Activated T-cell treated with anti-CD3 and anti-CD28 coated beads for 24 hours (primary cell): ENCODE measurements at places on chromosomes 3 and 15.

DNA sequence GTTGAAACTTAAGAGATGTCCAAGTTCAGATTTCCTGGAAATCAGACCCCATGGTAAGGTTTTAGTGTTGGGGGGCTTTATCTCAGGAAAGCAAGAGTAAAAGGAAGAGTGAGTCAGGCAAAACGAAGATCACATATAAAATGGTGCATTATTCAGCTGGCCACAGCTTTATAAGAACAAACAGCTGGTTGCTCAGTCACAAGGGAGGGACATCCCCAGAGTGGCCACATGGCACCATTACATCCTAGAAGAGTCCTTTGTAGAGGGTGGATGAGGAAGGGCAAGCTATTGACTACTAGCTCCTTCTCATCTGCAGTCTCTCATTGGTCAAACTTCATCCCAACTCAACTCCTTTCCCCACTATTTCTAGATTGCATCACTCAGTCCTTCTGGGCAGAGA is 68.3 kb upstream of the COL8A1 start:
- DNase-seq, result no peak

DNA sequence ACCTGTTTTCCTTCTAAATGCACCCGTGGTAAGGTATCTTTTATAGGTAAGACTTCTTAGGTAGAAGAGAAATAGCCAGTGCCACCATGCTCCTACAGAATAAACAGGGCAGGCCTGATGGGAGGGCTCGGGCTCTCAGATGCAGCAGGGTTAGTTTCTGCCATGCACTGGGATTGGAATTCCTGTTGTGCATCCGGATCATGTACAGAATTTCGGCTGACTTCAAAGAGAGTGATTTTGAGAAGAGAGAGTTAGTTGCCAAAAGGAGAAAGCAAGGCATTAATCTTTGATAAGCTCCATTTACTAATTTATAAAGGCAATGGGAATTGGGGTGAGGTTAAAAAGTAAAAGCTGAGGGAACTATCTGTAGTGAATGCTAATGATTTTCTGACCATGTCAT is 211.2 kb downstream of the WDR72 start:
- no peak for DNase-seq

DNA sequence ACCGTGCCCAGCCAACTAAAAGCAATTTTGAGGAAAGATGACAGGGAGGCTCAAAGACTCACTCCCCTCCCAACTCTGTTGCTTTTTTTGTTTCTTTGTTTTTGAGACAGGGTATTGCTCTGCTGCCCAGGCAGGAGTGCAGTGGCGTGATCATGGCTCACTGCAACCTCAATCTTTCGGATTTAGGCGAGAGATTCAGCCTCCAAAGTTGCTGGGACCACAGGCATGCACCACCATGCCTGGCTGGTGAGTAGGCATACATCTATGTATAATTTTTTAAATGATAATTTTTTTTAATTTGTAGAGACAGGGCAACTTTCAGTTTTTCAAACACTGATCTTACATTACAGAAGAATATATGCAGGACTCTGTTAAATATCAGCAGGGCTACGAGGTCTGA is 15.8 kb upstream of the THUMPD3 start:
- DNase-seq, result no peak

- no peak for DNase-seq
Observed at GRCh38 chr3:106691476-106691875, 685.8 kb upstream of the CCDC54 start.

DNA sequence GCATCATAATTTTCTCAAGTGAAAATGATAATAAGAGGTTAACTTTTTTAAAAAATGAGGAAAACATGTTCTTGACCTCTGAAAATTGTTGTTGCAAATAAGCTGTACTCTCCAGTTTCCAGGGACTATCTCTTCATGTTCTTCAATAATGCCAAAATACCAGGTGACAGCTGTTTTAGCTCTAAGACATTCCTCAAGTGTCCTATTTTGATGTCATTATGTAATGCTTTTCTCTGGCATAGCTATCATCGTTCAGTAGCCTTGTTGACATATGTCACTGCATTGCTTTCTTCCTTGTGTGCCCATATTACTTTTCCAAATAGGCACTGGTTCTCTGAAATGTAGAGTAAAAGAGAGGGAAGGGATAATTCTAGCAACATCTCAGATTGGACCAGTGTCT is 5.7 kb upstream of the FILIP1L start:
- no peak for DNase-seq

DNA sequence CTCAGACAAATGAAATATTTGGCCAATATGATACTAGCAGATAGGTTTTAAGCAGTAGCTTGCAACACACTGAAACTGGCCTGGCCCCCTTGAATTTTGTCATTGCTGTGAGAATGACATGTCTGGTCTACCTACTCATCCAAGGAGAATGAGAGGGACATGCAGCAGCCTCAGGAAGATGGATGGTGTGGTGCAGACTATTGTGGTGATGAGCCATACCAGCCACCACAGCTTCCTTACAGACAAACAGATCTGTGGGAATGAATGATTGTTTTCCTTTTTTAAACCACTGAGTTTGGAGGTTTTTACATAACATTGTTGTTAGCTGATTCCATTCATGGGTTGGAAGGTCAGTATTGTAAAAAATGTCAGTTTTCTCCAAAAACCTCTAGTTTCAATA is 133.7 kb upstream of the POU1F1 start:
- no peak for DNase-seq

DNA sequence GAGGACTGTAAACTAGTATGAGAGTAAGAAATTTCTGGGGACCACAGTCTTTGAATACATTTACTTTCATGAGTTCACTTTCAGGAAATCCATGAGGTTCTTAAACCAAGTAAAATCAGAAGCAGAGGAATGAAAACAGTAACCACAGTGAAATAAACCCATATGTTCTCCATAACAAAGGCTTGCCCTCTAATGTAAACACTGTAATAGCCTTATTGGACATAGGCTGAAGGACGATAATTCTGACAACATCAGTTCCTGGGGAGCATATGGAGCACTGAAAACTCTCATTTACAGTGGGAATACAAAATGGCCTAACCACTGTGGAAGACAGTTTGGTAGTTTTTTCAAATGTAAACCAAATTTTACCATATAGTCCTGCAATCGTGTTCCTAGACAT is 965.8 kb downstream of the NSUN3 start:
- DNase-seq, result no peak

DNA sequence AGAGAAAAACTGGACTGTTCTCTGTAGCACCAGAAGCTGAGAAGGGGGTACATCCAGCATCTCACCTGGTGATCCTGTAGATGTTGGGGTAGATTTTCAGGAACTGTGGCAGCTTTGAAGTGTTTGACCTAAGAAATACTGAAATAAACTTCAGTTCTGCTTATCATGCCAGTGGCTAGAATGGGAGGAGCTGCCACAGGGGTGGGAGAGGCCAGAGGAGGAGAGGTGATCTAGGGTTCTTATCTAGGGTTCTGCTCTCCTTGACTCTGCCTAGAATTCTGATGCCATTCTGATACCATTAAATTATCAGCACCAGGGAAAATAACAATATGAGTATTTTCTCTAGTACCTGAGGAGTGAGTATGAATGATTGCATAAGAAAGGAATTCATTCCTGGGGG is 10.2 kb upstream of the CPOX start:
- DNase-seq, result no peak

GRCh38 chr3:47362701-47363100 is 18.1 kb upstream of the PTPN23 start:
- DNase-seq, result peak; percentile 5

- DNase-seq, result no peak
Observed at GRCh38 chr3:42507761-42508335, 5.4 kb downstream of the VIPR1 start.

DNA sequence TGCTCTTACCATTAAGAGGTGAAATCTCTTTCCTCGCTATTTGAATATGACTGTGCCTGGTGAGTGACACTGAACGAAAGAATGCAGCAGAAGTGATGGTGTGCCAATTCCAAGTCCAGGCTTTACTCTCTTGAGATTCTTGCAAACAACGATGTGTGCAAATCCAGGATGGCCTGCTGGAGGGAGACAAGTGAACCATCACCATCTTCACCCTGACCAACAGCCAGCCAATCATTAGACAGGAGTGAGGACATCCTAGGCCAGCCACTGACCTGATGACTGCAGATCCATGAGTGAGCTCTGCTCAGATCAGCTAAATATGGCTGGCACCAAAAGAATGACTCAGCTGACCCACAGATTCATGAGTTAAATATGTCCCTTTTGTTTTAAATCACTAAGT is 878.0 kb downstream of the PDCD6IP start:
- no peak for DNase-seq

DNA sequence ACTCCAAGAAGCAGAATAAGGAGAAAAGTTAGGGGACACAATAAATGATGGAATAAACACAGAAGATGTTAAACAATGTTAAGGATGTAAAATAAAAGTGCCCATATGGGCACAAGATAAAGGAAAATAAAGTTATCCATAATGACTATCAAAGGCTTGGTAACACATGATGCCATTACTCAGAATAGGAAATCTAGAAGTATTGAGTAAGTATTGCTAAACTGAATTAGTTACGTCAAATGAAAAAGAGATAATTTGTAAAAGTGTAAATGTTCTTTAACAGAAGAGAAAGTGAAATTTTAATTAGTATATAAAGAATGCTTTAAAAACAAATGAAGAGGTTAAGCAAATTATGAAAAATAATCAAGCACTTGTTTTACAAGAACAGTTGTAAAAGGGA is 6.7 kb downstream of the COPS2 start:
- DNase-seq, result no peak

DNA sequence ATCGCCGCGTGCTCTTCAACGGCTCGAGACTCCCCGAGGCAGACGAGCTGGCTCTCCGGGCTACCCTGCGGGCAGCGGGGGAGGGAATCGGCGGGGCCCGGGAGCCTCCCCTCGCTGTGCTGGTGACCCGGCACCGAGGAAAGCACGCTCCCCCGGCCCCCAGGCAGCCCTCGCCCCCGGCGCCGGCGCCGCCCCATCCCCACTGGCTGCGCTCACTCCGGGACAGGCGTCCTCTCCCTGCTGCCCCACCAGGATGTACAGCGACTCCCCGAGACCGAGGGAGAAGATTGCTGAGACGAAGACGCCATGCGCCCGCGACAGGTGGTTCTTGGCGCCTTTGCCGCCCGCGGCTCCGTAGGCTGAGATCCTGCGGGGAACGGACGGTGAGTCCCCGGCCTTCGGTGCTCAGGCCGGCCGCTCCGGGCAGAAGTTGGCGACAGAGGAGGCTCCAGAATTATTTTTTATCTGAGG is 1.7 kb downstream of the LTK start:
- no peak for DNase-seq

DNA sequence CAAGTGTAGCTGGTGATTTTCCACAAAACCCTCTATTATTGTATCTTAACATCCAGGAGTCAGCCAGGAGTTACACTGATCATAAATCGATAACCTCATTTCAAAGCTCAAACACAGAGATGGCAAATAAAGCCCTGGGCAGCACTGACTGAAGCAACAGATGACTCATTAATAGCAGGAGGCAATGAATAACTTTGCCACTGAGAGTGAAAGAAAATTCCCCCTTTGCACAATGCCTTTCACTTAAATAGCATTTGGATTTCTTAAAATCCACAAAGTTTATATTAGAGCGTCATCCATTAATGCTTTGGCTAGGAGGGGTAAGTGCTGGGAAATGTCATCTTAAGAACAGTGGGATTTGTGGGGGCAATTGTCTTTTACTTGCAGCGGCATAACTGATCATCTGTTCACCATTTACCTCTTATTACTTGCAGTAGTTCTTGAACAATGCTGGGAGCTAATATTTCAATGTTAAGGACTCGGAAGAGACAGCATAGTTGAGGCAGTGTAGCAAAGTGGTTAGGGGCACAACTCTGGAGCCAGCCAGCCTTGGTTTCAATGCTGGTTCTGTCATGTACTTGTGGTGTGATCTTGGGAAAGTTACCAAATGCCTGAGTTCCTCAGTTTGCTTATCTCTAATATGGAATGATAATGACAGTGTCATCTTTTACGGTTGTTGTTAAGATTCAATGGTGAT is 630.4 kb upstream of the TBL1XR1 start:
- no peak for DNase-seq

DNA sequence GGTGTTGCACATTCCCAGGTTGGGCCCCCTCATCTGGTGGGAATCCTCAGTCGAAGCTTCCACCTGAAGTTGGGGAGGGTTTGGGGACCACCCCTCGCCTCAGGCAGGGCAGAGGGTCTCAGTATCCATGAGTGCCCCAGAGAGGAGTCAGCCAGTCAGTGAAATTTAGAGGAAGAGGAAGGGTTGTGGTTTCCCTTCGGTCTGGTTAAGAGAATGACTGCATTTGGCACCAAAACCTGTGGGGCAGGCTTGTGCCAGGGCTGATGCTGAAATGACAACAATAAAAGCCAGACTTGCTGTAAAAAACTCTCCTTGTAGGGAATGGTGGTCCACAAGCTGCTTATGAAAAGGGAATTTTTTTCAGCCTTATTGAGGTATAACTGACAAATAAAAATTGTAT is 22.6 kb downstream of the LMCD1 start:
- DNase-seq, result no peak
